ENCODE measurements at places on chromosomes 2 and 18.

GRCh38 chr2:69669666-69670065, 26.1 kb upstream of the AAK1 start:
- no peak for DNase-seq

DNA sequence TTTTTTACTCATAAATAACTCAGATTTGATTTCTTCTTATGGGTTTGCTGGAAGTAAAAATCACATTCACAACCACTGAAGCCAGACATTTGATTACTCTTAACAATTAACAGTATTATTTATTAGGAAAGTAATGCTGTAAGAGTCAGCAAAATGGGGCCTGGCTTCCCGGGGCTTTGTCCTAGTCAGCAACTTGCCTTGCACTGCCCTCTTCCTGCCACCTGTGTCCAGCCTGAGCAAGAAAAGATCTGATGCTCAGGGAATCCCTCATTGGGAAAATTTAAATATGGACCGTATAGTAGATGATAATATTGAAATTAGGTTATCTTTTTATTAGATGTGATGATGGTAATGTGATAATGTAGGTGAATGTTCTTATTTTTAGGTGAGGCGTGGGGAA, 30.8 kb upstream of the ACYP2 start:
- DNase-seq: no peak

GRCh38 chr2:127721978-127722355, 20.7 kb downstream of the SFT2D3 start:
- no peak for DNase-seq

DNA sequence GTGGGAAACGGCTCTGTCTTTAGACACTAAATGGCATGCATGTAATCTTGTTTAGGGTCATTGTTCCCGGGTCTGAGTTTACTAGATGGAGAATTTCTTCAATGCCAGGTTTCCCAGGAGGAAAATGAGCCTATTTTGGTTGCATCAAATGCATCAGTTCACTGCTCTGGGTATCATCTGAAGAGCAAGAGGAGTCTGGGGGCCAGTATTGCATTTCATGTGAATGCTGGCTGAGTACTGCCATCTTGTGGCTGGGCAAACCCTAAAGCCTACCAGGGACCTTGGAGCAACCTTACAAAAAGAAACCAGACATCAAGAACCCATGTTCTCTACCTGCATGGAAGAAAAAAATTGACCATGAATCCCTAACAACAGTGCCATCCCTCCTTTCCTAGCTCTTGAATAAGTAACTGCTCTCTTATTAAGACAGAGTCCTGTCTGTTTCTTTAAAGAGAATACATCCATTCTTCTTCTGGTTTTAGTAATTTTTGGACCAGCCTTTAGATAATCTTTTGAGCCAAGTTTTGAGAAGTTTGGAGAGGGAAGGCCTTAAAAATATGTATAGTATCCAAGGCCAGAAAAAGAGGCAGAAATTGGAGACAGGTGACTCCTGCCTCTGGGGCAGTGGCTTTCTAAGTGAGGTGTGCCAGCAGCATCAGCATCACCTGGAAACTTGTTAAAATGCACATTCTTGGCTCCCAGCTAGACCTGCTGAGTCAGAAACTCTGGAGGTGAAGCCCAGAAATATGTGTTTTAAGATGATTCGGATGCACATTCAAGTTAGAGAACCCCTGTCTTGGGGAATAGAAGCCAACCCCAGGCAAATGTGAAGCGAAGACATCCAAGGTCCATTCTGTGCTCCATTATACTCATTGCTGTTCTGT, 261.0 kb upstream of the CXCR4 start:
- DNase-seq: no peak

- DNase-seq: no peak
Measured at GRCh38 chr18:25077038-25077943, 274.7 kb downstream of the ZNF521 start.
